ENCODE measurements at places on chromosomes 11 and 22.
A peak's percentile ranks its signal among the peaks of the same experiment; 100 is the strongest.

GRCh38 chr11:83122050-83122449 is 34.9 kb upstream of the PCF11 start:
- no peak for DNase-seq

- DNase-seq: no peak
Observed at GRCh38 chr11:134911514-134912180, 499.6 kb upstream of the B3GAT1 start.

- DNase-seq: no peak
Observed at GRCh38 chr22:46150655-46151477, 540 bp downstream of the PPARA start.

DNA sequence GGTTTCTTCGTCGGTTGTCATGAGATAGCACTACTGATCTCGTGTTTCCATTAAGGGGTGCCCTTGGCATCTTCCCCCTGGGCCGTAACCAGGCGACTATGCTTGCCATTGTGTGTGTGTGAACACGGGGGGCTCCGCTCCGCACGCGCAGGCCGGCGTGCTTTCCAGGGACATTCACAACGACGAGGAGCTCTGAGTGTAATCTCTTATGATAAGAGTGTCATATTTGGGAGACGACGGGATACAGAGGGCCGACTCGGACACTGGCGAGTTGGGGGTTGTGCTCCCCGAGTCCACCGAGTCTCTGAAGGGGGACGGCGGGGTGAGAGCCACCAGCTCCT is 170.9 kb upstream of the CTSC start:
- peak; percentile 23 for DNase-seq

- DNase-seq: no peak
Observed at GRCh38 chr11:33734441-33735270, 1.6 kb downstream of the CD59 start.

GRCh38 chr11:6504166-6504565 is 7.1 kb downstream of the DNHD1 start:
- DNase-seq: no peak

GRCh38 chr22:44486538-44486937 is 11.5 kb downstream of the RTL6 start:
- DNase-seq: no peak

DNA sequence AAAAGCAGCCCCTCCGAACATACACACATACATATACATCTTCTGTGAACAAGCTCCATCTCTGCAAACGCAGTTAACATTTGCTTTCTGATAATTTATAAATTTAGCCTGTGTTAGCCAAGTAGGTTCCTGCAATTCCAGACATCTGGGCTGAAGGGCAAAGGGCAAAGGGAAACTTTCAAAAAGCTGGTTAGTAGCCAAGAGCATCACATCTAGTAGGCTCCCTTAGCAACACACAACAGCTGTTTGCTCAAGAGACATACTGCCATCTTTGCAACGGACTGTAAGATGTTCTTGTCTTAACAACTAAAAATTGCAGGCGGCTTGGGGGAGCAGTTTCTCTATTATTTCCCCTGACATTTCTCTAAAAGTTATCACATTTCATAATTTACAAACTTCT is 134.9 kb downstream of the RBFOX2 start:
- peak; percentile 58 for DNase-seq

- no peak for DNase-seq
Observed at GRCh38 chr11:96207459-96208449, 135.2 kb downstream of the MAML2 start.

DNA sequence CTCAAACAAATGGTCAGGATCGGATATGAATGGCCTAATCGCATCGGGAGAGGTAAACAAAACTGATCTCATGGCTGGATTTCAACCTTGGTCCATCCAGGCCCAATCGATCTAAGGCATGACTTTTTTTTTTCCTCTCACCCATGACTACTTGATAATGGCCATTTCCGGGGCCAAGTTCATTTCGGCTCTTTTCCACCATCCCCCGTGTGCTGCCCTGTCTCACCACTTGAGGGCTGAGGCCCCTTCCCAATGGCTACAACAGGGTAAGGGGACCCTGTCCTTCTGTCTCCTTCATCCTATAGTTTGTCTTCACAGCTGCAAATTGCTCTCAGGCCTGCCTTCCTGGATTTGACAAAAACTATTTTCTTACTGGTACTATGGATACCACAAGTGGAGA is 26.7 kb downstream of the GRAP2 start:
- DNase-seq: no peak

- DNase-seq: no peak
Observed at GRCh38 chr11:87251560-87251959, 213.8 kb downstream of the TMEM135 start.

- DNase-seq: no peak
Observed at GRCh38 chr11:126496576-126497337, 141.3 kb downstream of the ST3GAL4 start.

- DNase-seq: no peak
Observed at GRCh38 chr22:25878933-25879332, 136.9 kb downstream of the MYO18B start.

DNA sequence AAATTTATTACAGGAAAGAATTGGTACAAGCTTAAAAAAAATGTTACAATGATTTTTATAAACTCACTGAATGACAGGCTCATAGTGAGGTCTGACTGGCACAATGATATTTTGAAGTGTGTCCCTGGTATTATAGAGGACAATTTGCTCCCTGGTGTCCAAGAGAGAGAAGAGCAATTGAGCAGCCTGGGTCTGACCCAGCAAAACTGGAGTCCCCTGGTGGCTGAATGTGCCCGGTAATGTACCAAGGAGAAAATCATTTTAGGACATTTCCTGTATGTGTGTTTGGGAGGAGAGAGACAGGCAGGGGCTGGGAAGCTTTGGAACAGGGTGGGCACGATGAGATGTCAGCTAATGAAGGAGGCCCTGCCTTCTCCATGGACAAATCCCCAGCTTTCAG is 125.3 kb downstream of the APOL5 start:
- no peak for DNase-seq

DNA sequence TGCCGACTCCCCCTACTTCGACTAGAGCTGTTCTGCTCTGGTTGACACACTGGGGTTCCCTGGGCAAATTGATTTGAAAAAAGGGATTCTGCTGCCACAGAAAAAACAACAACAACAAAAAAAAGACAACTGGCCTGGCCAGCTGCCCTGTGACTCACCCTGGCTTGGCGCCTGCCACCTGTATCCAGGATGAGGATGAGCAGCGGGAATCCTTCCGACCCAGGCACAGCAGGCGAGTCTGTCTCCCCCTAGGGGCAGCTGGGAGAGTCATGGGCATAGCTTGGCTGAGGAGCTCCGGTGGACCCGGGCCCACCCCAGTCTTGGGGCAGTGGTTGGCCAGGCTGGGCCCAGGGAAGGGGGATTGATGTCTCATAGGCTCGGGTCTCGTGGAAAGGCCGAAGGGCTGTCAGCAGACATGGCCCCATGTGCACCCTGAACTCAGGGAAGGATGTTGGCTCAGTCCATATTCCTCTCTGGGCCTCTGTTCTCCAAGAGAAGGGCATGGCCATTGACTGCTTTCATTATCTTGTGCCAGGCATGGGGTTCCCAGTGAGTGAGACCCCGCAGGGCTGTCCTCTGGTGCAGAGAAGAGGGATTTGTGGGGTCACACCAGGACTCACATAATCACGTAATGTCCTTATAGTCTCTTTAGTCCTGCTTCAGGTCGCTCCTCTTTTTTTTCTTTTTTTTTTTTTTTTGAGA is 10.4 kb upstream of the SUN2 start:
- no peak for DNase-seq

- DNase-seq: no peak
Observed at GRCh38 chr11:65861533-65862183, 1.4 kb downstream of the MUS81 start.

- DNase-seq: no peak
Observed at GRCh38 chr11:662689-663274, 25.7 kb downstream of the DRD4 start.

DNA sequence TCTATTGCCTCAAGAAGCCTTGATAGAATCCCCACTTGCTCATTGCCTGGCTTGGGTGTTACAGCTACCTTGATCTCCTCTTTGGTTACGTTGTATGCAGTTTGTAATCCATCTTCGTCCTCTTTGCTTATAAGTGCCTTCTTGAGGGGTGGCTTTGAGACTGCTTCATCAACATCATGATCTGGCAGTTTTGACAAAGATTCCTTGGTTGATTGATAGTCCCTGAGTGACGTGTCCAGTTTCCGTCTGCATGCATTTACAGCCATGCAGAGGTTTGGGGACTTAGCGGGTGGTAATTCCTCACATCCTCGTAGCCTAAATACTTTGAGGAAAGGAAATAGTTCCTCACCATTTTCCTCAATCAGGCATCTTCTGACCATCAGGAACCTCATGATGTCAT is 23.1 kb downstream of the NEU3 start:
- DNase-seq: no peak

GRCh38 chr11:113683481-113684046 is 22.5 kb downstream of the TMPRSS5 start:
- no peak for DNase-seq

- DNase-seq: peak; percentile 20
Observed at GRCh38 chr11:71342951-71343827, 90.8 kb upstream of the SHANK2 start.

- no peak for DNase-seq
Observed at GRCh38 chr22:39625569-39626537, 55.3 kb downstream of the CACNA1I start.

DNA sequence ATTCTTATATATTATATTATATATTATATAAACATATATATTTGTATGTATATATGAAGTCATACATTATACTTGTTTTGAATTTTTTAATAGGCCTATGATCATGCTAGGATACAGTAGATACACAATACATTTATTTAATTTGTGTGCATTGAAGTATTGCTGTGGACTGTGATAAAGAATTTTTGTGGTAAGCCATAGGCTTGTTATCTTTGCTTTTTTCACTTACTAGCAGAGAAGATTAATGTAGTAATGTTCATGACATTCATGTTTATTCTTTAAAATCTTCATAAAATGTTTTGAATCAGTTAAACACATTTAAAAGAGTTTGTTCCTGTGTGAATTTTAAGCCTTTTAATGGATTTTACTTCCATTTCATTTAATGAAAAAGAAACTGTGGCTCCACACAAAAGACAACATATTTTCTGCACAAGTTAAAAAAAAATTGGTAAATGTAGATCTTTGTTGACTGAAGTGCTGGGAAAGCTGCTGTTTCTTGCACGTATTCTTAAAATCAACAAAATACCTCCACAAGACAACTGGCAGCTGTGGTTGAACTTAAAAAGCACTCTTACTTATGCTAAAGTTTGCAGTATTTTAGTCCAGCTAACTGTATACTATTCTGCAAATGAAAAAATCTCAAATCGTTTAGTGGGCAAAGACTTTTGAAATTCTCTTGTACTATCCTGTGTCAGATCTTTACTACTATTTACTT is 156.2 kb downstream of the TMEM135 start:
- peak; percentile 10 for DNase-seq

- DNase-seq: no peak
Observed at GRCh38 chr22:44697423-44698141, 4.4 kb upstream of the PRR5 start.

GRCh38 chr11:130278745-130279144 is 36.0 kb downstream of the ZBTB44 start:
- no peak for DNase-seq

DNA sequence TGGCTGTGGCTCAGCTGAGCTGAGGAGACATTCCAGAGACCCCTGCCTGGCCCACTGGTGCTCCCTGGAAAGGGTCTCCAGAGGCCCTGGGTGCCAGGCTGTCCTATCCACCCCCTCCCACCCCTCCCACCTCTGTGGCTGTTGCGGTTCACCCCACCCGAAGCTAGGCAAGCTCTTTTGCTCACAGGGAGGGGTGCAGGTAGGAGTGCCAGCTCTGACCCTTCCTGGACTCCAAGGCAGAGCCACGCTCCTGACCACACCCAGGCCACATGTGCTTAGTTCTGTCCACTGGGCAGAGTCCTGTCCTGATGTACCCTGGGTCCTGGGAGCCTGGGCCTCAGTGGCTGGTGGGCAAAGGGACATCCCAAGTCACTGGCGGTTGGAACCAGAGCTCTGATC is 16.4 kb downstream of the IL17REL start:
- DNase-seq: no peak

- DNase-seq: no peak
Observed at GRCh38 chr11:70312401-70313357, 42.2 kb downstream of the PPFIA1 start.

DNA sequence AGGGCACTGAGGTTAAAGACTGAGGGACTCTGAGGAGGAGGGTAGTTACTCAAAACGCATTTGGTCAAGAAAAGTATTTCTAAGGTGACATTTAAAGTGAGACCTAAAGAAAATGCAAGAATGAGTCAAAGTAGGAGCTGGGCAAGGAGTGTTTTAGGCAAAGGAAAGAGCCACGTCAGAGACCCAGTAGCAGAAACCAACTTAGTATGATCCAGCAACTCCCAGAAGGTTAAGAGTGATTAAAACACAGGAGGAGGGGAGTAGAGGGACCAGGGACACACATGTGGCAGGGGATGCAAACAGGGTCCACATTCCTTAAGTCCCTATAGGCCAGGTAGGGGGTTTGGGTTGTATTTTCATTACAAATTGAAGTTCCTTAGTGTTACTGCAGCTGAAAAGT is 24.3 kb upstream of the CCDC34 start:
- no peak for DNase-seq

GRCh38 chr11:36313750-36314433 is 17.8 kb downstream of the PRR5L start:
- DNase-seq: no peak

- no peak for DNase-seq
Observed at GRCh38 chr11:79431535-79431934, 9.3 kb downstream of the TENM4 start.

- no peak for DNase-seq
Observed at GRCh38 chr22:49468487-49469198, 359.0 kb downstream of the BRD1 start.

DNA sequence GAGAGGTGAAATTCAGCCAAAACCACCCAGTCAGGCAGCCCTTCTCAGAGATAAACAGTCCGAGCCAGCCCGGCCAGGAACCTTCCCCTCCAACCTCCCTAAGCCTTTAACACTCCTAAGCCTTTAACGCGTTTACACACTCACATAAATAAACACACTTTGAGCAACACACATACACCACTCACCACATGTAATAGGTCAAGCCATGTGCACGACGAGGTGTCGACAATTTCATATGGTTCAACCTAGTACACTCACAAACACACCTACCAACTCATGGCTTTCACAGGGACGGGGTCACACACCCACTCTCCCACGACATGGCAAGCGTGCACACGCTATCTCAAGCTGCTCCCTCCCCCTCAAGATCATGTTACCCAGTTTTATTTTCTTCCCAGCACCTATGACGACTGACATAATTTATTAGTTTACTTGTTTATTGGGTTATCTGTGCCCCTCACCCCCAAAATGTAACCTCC is 15.5 kb downstream of the SLC43A1 start:
- DNase-seq: no peak

DNA sequence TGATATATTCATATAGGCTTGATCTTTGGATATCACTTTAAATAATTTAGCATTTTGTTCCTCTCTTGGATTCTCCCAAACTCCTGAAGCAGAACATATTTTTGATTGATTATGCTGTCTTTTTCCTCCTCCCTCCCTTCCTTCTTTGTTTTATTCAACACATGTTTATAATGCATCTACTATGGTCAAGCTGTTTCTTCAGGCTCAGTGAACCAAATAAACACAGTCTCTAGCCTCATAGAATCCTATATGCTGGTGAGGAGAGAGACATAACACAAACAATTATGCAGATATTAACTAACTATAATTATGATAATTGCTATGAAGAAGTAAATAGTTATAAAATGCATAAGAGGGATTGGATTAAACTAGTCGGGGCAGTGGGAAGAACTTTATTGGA is 1023.6 kb upstream of the RAG2 start:
- DNase-seq: no peak

GRCh38 chr11:127639916-127640315 is 639.3 kb upstream of the KIRREL3 start:
- DNase-seq: no peak

Measured in renal cortex interstitium (tissue), 15 donors.